Activated CD8-positive, alpha-beta T cell treated with anti-CD3 and anti-CD28 coated beads for 36 hours (primary cell): ENCODE measurements at places on chromosomes 13 and 19. TPM values are rescaled to one million over a fixed set of nuclear protein-coding genes. Genes with fewer than 3 reads are reported as not detected.

Gene KCNRG
- total RNA-seq, result 0.36 TPM

Gene TMEM272
- 0.32 TPM for total RNA-seq

Gene MAG
- total RNA-seq, result 0.31 TPM

Gene LATS2
- total RNA-seq, result 1.3 TPM

DNA sequence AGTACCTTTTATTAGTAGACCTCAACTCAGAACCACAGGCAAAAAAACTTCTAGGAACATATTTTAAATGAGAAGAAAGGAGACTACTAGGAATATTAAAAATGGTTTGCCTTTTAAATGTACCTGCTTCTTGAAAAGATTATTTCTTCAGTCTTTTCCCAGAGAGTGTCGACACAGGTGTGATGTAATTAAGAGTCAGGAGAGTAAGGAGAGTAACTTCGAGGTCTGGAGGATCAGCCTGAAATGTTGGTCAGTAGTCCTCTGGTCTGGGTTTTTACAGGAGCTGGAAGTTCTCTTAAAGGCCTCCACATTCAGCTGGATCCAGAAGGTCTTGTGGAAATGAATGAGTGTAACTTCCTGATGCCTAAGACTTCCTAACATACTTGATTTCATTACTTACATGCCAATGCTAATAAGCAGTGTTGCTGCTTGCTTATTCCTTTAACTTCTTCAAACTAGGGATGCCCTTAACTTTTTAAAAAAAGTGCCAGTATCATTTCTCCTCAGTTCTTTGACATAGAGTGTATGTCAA is at the start of gene KCTD4:
KCTD4 (minus strand) TSS at position 345 of the 532 bp plus-strand sequence. CDS start 6,478 bp downstream, outside the sequence.
- DNase-seq, result no peak

GRCh38 chr19:4844348-4845179 is 13.1 kb upstream of the TICAM1 start:
- no peak for DNase-seq

GRCh38 chr13:47337781-47338507 is 441.1 kb upstream of the HTR2A start:
- DNase-seq, result no peak

DNA sequence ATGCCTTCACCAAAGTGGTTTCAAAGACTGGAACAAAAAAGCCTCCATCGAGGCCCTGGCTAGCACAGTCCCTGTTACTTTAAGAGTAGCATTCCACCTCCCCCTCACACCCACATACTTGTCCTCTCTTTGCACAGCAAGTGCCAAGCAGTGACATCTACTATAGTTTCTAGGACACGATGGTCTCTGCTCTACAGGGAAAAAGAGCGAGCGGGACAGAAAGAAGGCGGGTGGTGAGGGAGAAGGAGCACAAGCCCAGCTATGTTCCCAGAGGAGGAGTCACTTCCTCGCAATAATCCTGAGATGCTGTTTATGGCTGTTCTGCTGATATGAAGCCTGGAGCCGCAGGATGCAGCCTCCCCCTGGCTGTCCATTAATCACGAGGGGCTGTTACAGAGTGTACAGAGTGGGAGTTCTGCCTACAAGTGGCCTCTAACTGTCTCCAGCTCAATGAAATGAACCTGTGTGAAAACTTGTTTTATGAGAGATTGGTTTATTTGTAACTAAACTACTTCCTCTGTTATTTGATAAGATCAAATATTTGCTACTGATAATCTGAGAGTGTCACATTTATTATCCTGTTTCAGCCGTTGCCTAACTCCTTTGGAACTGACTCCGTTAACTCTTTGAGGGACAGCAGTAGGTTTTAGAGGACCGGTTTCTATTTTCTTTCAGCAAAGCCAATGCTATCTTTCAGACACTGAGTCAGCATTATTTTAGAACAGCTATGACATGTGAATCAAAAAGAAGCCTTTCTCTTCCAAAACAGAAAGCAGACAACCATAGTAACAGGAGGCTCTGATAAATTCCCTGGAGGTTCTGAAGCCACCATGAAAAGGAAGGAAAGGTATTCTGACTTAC is 208.0 kb downstream of the SPRY2 start:
- no peak for DNase-seq

DNA sequence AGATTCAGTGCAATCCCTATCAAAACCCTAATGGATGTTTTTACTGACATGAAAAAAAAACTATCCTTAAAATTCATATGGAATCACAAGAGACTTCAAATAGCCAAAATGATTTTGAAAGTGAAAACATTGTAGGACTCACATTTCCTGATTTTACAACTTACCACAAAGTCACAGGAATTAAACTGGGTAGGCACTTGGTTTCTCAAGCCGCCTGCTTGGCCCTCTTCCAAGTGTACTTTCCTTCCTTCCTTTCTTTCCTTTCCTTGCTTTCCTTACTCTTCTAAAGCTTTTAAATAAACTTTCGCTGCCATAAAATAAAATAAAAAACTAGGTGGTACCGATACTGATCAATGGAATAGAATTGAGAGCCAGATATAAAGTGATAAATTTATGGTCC is 21.0 kb upstream of the CD33 start:
- DNase-seq, result no peak

DNA sequence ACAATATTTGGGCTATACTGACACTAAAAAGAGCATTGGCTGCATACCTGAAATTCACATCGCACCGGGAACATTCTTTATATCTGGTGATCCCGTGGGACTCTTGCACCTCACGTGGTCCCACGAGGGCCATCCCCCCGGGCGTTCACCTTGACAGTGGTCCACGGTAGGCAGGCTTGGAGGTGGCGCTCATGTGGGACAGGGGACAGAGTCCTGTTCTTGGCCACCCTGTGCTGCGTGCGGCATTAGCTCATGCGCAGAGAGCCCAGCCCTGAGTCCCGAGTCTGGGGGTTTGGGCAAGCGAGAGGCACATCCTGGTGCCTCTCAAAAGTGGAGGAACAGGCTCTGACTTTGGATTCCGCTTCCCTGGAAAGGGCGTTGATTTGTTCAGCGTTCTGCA is 7.5 kb downstream of the GAMT start:
- no peak for DNase-seq

DNA sequence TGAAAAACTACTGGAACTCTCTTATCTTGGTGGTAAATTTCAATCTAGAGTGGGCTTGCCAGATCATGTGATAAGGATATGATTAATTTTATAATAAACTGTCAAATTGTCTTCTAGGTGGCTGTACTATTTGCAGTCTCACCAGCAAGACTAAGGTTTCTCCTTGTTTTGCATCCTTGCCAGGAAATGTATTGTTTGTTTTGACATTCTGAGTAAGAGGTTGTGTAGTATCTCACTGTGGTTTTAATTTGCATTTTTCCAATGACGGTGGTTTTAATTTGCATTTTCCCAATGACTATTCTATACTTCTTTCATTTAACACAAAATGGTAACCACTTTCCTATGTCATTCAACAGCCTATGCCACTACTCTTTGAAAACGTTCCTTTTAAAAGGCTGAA is 2.0 kb downstream of the CAB39L start:
- DNase-seq, result no peak

DNA sequence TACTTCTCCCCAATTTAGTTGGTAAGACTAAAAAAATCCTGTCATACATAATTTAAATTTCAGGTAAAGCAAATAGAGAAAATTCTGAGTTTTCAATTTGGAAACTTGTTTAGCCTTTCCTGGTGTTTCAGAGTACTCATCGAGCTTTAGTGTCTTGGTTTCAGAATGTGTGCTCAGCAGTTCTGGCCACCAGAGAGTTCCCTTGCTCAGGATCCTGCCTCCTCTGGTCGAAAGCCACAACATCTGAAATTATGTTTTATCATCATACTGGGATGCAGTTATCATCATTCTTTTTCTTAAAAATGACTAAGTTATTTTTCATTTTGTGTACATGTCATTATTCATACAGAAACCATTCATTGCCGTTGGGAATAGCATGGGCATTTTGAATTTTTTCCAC is 263.2 kb upstream of the SPRY2 start:
- no peak for DNase-seq

DNA sequence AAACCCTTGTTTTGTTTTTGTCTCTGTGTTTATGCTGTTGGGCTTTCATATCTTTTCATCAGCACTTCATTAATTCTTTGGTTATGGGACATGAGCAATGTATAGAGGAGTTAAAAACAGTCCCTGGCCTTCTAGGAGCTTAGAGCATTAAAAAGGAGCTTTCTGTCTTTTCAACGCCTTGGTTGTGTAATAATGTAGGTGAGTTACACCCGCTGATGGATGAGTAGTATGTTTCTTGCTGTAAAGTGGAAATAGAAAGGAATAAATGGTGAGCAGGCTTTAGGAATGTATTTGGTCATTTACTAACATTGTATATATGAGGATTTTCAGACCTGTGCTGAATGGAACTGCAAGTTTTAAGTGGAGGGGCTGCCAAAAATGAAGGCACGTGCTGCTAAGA is 121.5 kb upstream of the RNF113B start:
- no peak for DNase-seq

GRCh38 chr19:34507414-34508067 is 26.0 kb downstream of the WTIP start:
- DNase-seq, result no peak

DNA sequence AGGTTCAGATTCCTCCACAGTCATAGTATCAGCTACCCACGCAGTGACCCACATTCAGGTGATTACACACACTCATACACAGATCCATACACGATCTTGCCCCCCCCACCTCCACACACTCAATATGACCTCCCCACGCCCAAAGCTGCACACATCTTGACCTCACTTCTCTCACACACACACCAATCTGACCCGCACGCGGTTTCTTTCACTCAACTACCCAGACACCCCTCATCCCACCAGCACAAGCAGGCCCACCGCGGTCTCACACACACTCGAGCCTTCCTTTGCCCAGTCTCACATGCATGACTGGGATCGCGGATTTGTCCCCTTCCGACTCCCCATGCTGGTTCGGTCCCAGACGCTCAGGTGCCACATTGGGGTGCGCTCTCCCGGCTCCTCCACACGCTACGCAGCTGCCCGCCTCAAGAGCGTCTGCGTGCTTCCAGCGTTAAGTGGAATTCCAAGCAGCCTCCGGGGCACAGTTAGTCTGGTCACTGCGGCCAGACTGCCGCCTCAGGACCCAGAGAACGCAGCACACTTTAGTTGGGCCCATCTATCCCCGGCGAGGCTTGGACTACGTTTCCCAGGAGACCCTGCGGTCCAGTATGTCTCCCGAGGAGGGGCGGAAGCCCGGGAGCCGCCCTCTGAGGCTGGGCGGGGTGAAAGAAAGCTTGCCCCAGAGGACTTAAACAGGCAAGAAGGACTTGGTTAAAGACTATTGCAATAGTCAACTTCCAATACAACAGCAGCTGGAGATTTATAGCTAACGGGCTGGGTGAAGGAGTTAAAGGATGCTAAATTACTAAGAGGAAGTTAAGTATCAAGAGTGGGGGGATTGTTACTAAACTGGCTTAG is 746 bp upstream of the ZNF345 start:
- peak; percentile 94 for DNase-seq
